Bronchus fibroblast of lung (primary cell): ENCODE measurements at places on chromosomes 3 and 15. TPM values are rescaled to one million over a fixed set of nuclear protein-coding genes. Genes with fewer than 3 reads are reported as not detected.

The TUSC7 gene
- total RNA-seq: not detected in 2 replicates

The XCR1 gene
- total RNA-seq: not detected in 2 replicates

The SEMA5B gene
- not detected in 2 replicates for total RNA-seq

The GABRG3 gene
- total RNA-seq: not detected in 2 replicates

The ROPN1 gene
- not detected in 2 replicates for total RNA-seq

The CACNA2D3 gene
- under 0.01 TPM in 1 of 2 replicates, not detected in the other for total RNA-seq

The LSMEM2 gene
- not detected in 2 replicates for total RNA-seq

The IGDCC3 gene
- under 0.01 TPM in 1 of 2 replicates, not detected in the other for total RNA-seq
